Pancreas (tissue), 10 donors: ENCODE measurements at places on chromosomes 6 and 20. TPM values are rescaled to one million over a fixed set of nuclear protein-coding genes. Genes with fewer than 3 reads are reported as not detected.

The EBF4 gene
- total RNA-seq = 10.5 TPM

The GJA10 gene
- not detected for total RNA-seq

DNA sequence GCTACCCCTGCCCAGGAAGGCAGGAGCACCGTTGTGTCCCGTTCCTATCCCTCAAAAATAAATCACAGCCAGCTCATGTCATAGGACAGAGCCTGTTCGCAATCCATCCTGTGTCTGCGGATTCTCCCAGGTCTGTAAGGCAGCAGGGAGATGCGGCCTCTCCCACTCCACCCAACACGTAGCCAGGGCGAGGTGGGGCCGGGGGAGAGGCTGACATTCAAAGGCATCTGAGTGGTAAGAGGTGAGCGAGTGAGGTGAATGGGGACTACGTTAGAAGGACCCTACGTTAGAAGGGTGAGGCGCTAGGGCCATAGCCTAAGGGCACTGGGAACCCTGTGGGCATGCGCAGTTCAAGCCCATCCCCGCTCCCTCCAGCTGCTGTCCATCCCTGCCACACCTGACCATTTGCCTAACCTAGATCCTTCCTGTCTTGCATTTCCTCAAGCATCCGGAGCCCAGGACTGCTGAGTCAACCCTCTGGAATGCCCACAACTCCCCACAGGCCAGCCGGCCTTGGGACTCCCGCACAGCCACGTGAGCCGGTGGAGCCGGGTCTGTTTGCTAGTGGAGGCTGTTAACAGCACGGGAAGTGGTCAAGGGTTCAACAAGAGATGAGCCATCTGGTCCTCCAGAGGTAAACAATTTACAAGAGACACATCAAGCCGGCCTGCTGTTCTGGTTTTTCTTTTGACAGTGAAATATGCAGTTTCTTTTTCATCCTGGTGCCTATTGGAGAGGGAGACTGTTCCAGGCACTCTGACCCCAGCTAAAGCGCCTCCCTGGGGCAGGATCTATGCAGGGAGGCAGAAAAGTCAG, 45.9 kb downstream of the RIPOR3 start:
- DNase-seq = peak; percentile 76

DNA sequence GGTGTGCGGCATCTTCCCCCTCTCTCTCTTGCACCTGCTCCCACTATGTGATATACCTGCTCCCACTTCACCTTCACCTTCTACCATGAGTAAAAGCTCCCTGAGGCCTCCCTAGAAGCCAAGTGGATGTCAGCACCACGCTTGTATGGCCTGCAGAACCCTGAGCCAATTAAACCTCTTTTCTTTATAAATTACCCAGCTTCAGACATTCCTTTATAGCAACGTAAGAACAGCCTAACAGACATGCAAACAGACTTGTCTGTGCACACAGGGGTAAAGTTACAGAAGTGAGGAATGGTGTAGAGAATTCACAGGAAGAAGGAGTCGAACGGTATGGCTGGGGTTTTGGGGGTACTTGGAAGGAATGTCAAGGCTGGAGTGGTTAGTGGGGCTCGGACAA, 14.8 kb upstream of the TGM2 start:
- DNase-seq = no peak

GRCh38 chr6:111944541-111944940, 71.3 kb upstream of the FYN start:
- no peak for DNase-seq

- DNase-seq = peak; percentile 77
These were observed 1.0 kb downstream of the NCOA6 start for GRCh38 chr20:34824452-34824805.
